Activated CD4-positive, alpha-beta T cell treated with anti-CD3 and anti-CD28 coated beads, Interleukin-2, amount 10 ng/mL, durations not matched to agents 7 days and 5 days (primary cell): ENCODE measurements at places on chromosomes 13 and 19. TPM values are rescaled to one million over a fixed set of nuclear protein-coding genes. Genes with fewer than 3 reads are reported as not detected.
A peak's percentile ranks its signal among the peaks of the same experiment; 100 is the strongest.

DNA sequence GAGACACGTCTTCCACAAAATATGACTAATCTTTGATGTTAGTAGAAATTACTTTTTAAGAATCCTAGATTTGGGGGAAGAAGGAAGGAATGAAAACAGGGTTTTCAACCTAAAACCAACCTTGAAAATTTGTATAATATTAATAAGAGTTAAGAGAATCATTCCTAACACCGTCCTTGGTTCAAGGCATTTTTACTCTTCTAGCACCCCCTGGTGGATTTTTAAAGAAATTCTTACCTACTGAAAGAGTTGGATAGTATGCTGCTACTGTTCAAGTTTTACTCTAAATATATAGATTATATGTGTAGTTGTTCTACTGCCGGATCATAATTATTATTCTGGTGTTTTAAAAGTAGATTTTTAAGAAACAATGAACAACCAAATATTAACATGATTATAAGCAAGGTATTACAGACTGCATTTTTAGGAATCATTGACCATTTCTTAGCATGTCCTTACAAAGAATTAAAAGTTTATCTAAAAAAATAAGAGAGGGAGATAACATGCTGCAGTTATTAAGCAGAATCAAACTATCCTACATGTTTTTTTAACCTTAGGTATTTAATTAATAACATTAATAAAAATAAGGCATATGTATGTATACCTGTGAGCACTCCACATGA, 7.4 kb upstream of the SLITRK6 start:
- no peak overlapping the region for H3K27ac ChIP-seq
- H3K27me3 ChIP-seq, result no peaks in the 10 kb centered on the region
- no peak for DNase-seq
- H3K36me3 ChIP-seq, result no peaks in the 10 kb centered on the region

DNA sequence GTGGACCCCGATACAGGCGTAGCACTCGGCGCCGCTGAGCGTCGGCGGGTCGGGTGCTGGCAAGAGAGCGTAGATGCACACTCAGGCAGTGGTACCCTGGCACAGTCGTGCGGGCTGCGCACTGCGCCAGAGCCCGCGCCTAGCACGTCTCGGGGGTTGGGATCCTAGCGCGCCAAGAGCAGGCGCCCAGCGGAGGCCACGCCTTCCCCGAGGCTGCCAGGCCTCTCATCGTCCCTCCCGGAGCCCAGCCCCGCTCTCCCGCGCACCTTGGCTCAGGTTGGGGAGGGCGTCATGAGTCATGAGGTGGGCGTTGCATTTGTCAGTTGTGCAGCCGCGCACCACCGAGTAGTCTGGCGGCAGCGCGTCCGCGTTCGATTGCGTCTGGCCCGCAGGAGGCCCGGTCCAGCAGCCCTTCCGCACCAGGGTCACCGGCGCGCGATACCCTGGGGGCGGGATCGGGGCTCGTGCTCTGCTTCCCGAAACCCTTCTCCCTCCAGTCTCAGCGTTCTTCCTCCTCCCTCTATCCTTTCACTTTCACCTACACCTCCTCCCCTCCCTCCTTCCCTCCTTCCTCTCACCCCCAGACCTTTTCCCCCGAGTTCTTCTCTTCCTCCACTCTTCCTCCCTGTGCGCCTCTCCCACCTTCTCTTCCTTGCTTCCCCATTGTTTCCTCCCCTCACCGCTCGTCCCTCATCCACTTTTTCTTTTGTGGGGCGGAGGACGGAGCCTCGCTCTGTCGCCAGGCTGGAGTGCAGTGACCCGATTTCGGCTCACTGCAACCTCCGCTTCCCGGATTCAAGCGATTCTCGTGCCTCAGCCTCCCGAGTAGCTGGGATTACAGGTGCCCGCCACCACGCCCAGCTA, 3.5 kb downstream of the LYPD5 start:
- peaks cover 21% of the 10 kb centered on the region for H3K4me1 ChIP-seq
- H3K4me3 ChIP-seq, result peak overlapping the region; percentile 73
- H3K27ac ChIP-seq, result no peak overlapping the region
- peaks cover 15% of the 10 kb centered on the region for H3K27me3 ChIP-seq

DNA sequence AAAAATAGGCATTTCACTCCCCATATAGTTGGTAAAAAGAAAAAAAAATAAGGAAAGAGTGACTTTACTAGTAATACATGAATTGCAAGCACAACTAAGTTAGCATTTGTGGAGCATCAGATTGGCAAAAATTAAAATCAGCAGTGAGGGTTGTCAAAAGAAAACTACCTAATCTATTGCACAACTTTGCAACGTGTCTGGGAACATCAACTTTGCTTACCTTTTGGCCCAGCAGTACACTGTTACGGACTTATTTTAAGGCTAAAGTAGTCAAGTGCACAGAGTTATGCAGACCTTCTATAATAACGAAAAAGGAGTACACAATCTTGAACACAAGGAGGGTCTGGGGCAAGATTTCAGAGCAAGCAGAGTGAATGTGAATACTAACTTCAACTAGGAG, 102.6 kb downstream of the MIPEP start:
- no peak overlapping the region for H3K4me3 ChIP-seq
- H3K36me3 ChIP-seq, result no peaks in the 10 kb centered on the region
- H3K27me3 ChIP-seq, result no peaks in the 10 kb centered on the region

- peaks cover 9% of the 10 kb centered on the region for H3K36me3 ChIP-seq
- peak; percentile 45 for DNase-seq
- no peak overlapping the region for H3K4me3 ChIP-seq
- peaks cover 18% of the 10 kb centered on the region for H3K4me1 ChIP-seq
These were observed 27.5 kb upstream of the KATNAL1 start for GRCh38 chr13:30334663-30335386.

GRCh38 chr13:44840131-44840530, 149.1 kb downstream of the NUFIP1 start:
- peaks cover 4% of the 10 kb centered on the region for H3K27me3 ChIP-seq
- no peak overlapping the region for H3K4me3 ChIP-seq
- H3K36me3 ChIP-seq, result no peaks in the 10 kb centered on the region
- no peak overlapping the region for H3K27ac ChIP-seq

GRCh38 chr13:49669735-49670309, 21.5 kb downstream of the EBPL start:
- H3K27ac ChIP-seq, result no peak overlapping the region
- H3K4me1 ChIP-seq, result no peaks in the 10 kb centered on the region
- H3K36me3 ChIP-seq, result peaks cover 22% of the 10 kb centered on the region
- H3K27me3 ChIP-seq, result no peaks in the 10 kb centered on the region
- DNase-seq, result peak; percentile 30

DNA sequence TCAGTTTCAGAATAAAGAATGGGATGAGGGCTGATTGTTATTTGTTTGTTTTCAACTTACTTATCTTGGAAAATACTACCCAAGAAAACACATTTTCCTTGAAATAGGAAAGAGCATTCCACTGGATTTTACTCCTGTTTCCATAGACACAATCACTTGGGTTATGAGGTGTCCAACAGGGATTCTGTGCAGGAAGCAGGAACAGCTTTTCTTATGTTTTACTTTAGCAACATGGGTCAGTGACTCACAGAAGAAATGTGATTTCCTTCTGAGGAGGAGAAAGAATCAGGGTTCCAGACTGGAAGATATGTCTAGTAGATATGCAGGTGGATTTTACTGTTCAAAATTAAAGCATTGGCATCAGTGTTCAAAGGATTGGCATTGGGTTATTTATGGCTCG, 180.8 kb upstream of the GPC6 start:
- no peak for DNase-seq
- H3K36me3 ChIP-seq, result no peaks in the 10 kb centered on the region
- no peaks in the 10 kb centered on the region for H3K4me1 ChIP-seq

GRCh38 chr13:20192158-20192835, 441 bp downstream of the GJB2 start:
- no peaks in the 10 kb centered on the region for H3K36me3 ChIP-seq
- H3K27ac ChIP-seq, result peak overlapping the region; percentile 31
- peaks cover 25% of the 10 kb centered on the region for H3K4me1 ChIP-seq
- DNase-seq, result no peak

GRCh38 chr19:49553451-49554271, 25.9 kb downstream of the RCN3 start:
- no peaks in the 10 kb centered on the region for H3K27me3 ChIP-seq
- H3K27ac ChIP-seq, result peak overlapping the region; percentile 96
- peak; percentile 52 for DNase-seq
- H3K4me1 ChIP-seq, result peaks cover 80% of the 10 kb centered on the region
- H3K4me3 ChIP-seq, result peak overlapping the region; percentile 64

- no peaks in the 10 kb centered on the region for H3K27me3 ChIP-seq
- H3K4me1 ChIP-seq, result peaks cover 2% of the 10 kb centered on the region
- H3K4me3 ChIP-seq, result no peak overlapping the region
- no peak overlapping the region for H3K27ac ChIP-seq
These were observed 9.4 kb downstream of the POLRMT start for GRCh38 chr19:623974-624373.

DNA sequence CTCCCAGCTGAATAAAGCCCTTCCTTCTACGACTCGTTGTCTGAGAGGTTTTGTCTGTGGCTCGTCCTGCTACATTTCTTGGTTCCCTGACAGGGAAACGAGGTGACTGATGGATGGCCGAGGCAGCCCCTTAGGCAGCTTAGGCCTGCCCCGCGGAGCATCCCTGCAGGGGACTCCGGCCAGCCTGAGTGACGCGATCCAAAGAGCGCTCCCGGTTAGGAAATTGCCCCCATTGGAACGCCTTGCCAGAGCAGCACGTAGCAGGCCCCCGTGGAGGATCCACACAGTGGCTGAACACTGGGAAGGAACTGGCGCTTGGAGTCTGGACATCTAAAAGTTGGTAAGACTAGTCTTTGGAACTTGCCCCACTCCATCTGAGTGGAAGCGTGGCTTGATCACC, 296.8 kb upstream of the SGCG start:
- no peak for DNase-seq
- no peaks in the 10 kb centered on the region for H3K4me1 ChIP-seq
- H3K4me3 ChIP-seq, result no peak overlapping the region
- no peak overlapping the region for H3K27ac ChIP-seq

DNA sequence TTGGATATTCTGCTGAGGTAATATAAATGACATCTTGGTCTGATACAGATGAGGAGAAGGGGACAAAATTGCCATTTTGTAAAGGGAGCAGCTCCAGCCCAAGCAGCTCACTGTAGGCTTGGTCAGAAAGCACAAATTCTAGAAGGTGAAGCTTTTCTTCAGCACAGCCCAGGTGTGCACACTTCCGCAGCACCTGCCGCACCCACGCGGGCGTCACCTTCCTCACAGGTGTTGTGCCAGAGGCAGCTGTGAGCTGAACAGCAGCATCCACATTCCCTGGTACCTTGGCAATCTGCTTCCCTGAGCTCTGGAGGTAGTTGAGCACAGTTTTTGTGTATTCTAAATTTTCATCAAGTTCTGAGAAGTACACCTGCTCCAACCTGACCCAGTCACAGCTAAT, 79.0 kb downstream of the SACS start:
- no peaks in the 10 kb centered on the region for H3K4me1 ChIP-seq
- no peaks in the 10 kb centered on the region for H3K27me3 ChIP-seq
- no peak for DNase-seq
- H3K36me3 ChIP-seq, result peaks cover 68% of the 10 kb centered on the region
- H3K4me3 ChIP-seq, result no peak overlapping the region

GRCh38 chr19:1259206-1259875, 9.8 kb upstream of the CIRBP start:
- H3K27ac ChIP-seq, result peak overlapping the region; percentile 96
- no peaks in the 10 kb centered on the region for H3K27me3 ChIP-seq
- peak; percentile 81 for DNase-seq

GRCh38 chr19:29662604-29663404, 2.5 kb upstream of the PLEKHF1 start:
- DNase-seq, result no peak
- peaks cover 17% of the 10 kb centered on the region for H3K36me3 ChIP-seq
- no peaks in the 10 kb centered on the region for H3K27me3 ChIP-seq
- peaks cover 46% of the 10 kb centered on the region for H3K4me1 ChIP-seq
- no peak overlapping the region for H3K27ac ChIP-seq

MPV17L2 gene
- total RNA-seq, result 6.1 TPM

ZSCAN1 gene
- total RNA-seq, result not detected

ZNF700 gene
- 21.2 TPM for total RNA-seq

SLC27A5 gene
- 10.2 TPM for total RNA-seq

NBEA gene
- 0.29 TPM for total RNA-seq

CNFN gene
- not detected for total RNA-seq

LRRC8E gene
- not detected for total RNA-seq

HTR2A gene
- total RNA-seq, result not detected

LYPD5 gene
- 0.79 TPM for total RNA-seq

GPR12 gene
- total RNA-seq, result not detected

CGB1 gene
- total RNA-seq, result not detected

CYP2A7 gene
- not detected for total RNA-seq
